Glutamatergic neuron (in vitro differentiated cells): ENCODE measurements at places on chromosomes 11 and 22. TPM values are rescaled to one million over a fixed set of nuclear protein-coding genes. Genes with fewer than 3 reads are reported as not detected.
A peak's percentile ranks its signal among the peaks of the same experiment; 100 is the strongest.

- no peaks in the 10 kb centered on the region for H3K36me3 ChIP-seq
- H3K27me3 ChIP-seq, result peaks cover 5% of the 10 kb centered on the region
- DNase-seq, result no peak
- peaks cover 6% of the 10 kb centered on the region for H3K4me1 ChIP-seq
Measured at GRCh38 chr11:57427727-57428082, 784 bp upstream of the SLC43A3 start.

DNA sequence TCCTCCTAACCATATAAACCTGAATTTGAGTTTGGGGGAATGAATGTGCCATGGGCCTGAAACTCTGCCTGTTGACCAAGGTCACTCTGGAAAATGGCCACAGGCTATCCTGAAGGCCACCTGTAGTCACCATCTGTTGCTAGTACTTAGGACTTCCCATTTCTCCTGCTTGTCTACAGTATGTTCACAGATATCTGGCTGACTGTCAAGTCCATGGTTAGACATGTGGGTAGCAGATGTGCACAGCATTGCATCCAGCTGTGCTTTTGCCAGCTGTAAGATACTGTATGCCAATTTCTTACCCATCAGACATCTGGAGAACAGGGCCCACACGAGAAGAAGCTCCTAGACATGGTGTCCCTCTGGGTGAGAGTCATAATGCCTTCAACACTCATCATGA lies 475.4 kb downstream of the INSC start:
- no peaks in the 10 kb centered on the region for H3K4me1 ChIP-seq
- no peak overlapping the region for H3K27ac ChIP-seq
- H3K4me3 ChIP-seq, result no peak overlapping the region
- no peaks in the 10 kb centered on the region for H3K27me3 ChIP-seq
- DNase-seq, result no peak

DNA sequence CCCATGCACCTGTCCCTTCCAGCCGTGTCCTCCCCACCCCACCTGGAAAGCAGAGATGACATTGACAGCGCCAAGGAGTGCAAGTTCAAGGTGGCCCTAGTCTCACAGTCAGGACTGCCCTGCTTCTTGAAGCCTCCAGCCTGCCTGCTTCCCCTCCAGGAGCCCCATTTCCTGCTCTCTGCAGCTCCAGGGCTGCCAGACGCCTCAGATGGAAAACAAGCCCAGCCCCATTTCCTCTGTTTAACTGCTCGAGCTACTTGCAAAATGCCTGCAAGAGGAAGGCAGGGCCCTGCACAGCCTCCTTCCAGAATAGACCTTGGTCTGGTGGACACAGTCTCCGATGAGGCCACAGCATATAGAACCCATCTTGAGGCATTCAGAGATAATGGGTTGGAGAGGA lies 5.0 kb upstream of the DGKZ start:
- no peak for DNase-seq
- H3K4me3 ChIP-seq, result no peak overlapping the region
- peaks cover 6% of the 10 kb centered on the region for H3K36me3 ChIP-seq

- peaks cover 15% of the 10 kb centered on the region for H3K27me3 ChIP-seq
- peak; percentile 42 for DNase-seq
- H3K4me3 ChIP-seq, result peak overlapping the region; percentile 30
- peak overlapping the region; percentile 18 for H3K27ac ChIP-seq
Measured at GRCh38 chr22:44448271-44448830, 49.7 kb downstream of the RTL6 start.

- H3K4me3 ChIP-seq, result peak overlapping the region; percentile 48
- no peaks in the 10 kb centered on the region for H3K36me3 ChIP-seq
- DNase-seq, result peak; percentile 72
- H3K27ac ChIP-seq, result peak overlapping the region; percentile 88
Measured at GRCh38 chr11:1785749-1786413, 22.2 kb upstream of the CTSD start.

GRCh38 chr11:103633068-103633788 lies 403.2 kb upstream of the DDI1 start:
- no peaks in the 10 kb centered on the region for H3K36me3 ChIP-seq
- no peak for DNase-seq
- H3K27me3 ChIP-seq, result no peaks in the 10 kb centered on the region
- no peak overlapping the region for H3K27ac ChIP-seq
- peaks cover 3% of the 10 kb centered on the region for H3K4me1 ChIP-seq
- no peak overlapping the region for H3K4me3 ChIP-seq

GRCh38 chr11:11072067-11072466 lies 214.2 kb upstream of the ZBED5 start:
- no peak for DNase-seq
- peaks cover 2% of the 10 kb centered on the region for H3K27me3 ChIP-seq
- peaks cover 19% of the 10 kb centered on the region for H3K4me1 ChIP-seq
- peak overlapping the region; percentile 7 for H3K4me3 ChIP-seq
- H3K36me3 ChIP-seq, result no peaks in the 10 kb centered on the region

- no peak for DNase-seq
- no peaks in the 10 kb centered on the region for H3K4me1 ChIP-seq
- no peak overlapping the region for H3K4me3 ChIP-seq
- H3K27ac ChIP-seq, result no peak overlapping the region
- no peaks in the 10 kb centered on the region for H3K27me3 ChIP-seq
Measured at GRCh38 chr11:13818325-13818724, 144.2 kb upstream of the SPON1 start.

DNA sequence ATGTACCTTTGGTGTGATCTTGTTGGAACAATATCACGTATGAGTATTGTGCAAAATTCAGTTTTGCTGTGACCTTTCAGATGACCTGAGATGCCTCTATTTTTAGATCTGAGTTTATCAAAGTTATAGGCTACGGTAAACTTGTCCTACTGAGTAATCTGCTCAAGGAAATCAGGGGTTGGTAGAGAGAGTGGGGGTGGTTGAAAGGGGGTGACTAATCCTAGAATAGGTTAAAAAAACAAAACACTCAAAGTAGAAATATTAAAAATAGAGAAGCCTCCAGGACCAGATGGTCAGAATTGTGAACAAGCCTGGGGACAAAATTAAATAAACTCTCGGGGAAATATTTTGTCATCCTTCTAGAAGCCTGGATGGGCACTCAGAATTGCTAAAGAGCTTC lies 59.9 kb upstream of the C11orf87 start:
- DNase-seq, result no peak
- no peak overlapping the region for H3K4me3 ChIP-seq
- H3K36me3 ChIP-seq, result no peaks in the 10 kb centered on the region
- H3K27me3 ChIP-seq, result no peaks in the 10 kb centered on the region
- H3K4me1 ChIP-seq, result peaks cover 7% of the 10 kb centered on the region
- H3K27ac ChIP-seq, result no peak overlapping the region

DNA sequence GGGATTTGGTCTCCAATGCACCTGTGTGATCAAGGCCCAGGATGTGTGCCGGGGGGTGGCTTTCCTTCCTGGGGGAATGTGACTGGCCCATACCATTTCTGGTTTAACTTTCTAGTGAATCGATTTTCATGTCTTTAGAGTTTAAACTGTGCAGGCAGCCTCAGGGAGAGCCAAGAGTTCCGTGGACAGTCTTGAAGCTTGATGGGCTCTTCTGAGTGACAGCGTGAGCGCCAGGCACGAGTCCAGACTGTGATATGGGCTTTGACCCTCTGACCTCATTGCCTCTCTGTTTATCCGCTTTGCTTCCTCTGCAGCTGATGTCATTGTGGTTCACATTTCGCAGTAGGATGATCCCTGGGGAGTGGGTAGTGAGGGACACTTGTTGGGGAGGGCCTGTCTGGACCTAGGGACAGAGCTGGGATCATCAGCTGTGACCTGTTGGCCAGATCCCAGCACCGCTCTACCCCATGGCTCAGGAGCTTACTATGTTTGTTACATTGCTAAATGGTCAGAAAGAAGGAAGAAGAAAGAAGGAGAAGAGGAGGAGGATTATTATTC lies 80.6 kb upstream of the CLDN5 start:
- H3K27ac ChIP-seq, result no peak overlapping the region
- H3K4me3 ChIP-seq, result no peak overlapping the region
- DNase-seq, result no peak
- H3K27me3 ChIP-seq, result peaks cover 4% of the 10 kb centered on the region

DNA sequence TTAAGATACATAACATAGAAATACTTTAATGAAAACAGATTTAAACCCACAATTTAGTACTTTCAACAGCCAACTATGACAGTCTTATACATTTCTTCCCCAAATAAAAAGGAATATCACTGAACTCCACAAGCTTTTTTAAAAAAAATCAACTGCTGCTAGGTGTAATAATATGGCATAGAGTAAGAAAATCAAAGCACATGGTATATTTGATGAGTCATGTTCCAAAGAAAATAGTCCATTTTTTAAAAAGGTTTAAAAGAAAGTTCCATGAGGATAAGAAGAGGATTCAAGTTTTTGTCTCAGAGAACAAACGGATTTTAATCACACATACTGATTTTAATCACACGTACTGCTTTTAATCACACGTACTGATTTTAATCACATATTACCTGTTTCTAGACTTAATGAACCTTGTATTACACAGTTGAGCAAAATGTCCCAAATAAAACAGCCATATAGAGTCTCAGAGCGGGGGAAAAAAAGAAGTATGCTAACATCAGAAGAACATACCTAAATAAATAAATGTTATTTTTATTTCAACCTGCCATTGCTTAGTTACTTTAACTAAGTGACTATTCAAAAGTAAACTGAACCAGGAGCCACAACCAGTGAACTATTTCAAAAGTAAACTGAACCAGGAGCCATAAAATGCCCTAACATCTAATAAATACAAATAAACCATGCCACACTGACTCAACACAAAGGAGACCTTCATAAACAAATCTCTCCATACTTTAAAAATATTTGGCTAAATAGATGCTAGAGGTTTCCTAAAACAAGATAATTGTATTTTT lies 198.4 kb downstream of the SBF2 start:
- no peaks in the 10 kb centered on the region for H3K4me1 ChIP-seq
- H3K27me3 ChIP-seq, result no peaks in the 10 kb centered on the region
- no peak overlapping the region for H3K27ac ChIP-seq
- peaks cover 13% of the 10 kb centered on the region for H3K36me3 ChIP-seq

- H3K4me1 ChIP-seq, result no peaks in the 10 kb centered on the region
- peaks cover 14% of the 10 kb centered on the region for H3K36me3 ChIP-seq
- H3K27me3 ChIP-seq, result peaks cover 10% of the 10 kb centered on the region
Measured at GRCh38 chr22:47198801-47199251, 436.4 kb downstream of the TBC1D22A start.

DNA sequence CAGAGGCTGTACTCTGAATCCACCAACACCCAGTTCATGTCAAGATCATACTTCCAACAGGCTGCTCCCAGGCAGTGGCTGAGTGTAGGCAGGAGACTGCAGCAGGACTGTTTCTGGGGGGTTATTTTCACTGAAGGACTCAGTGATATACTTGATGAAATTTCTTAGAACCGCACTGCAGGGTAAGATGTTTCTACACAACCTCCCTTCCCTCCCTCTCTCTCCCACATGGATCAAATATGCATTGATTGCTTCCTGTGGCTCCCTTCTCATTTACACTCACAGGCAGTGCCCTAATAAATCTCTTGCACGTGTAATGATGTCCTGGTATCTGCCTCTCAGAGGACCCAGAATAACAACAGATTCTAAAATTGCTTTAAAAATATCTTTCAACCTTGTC lies 251.3 kb upstream of the CCDC179 start:
- peaks cover 1% of the 10 kb centered on the region for H3K36me3 ChIP-seq
- no peak overlapping the region for H3K27ac ChIP-seq

- no peaks in the 10 kb centered on the region for H3K36me3 ChIP-seq
- H3K27me3 ChIP-seq, result peaks cover 8% of the 10 kb centered on the region
- DNase-seq, result no peak
- peaks cover 6% of the 10 kb centered on the region for H3K4me1 ChIP-seq
- H3K4me3 ChIP-seq, result no peak overlapping the region
Measured at GRCh38 chr11:65378208-65378927, 4.1 kb downstream of the SLC25A45 start.

DNA sequence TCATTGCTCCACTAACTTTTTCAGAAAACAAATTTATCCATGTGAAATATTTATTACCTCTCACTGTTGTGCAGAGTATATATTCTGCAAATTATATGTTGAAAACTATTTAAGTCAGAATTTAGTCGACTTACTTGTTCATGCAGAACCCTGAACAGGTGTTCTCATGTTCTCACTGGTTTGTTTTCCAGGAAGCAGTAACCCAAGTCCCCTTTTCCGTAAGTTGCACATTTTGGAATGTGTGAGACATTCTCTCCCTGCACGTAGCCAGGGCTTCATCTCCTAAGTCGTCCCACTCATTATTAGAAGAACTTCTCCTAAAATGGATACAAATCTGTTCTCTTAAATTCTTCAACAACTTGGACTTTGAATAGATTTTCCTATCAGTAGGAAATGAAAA lies 524.9 kb downstream of the CNTN5 start:
- no peak overlapping the region for H3K4me3 ChIP-seq
- H3K27me3 ChIP-seq, result no peaks in the 10 kb centered on the region
- DNase-seq, result no peak
- no peaks in the 10 kb centered on the region for H3K36me3 ChIP-seq
- no peak overlapping the region for H3K27ac ChIP-seq

DNA sequence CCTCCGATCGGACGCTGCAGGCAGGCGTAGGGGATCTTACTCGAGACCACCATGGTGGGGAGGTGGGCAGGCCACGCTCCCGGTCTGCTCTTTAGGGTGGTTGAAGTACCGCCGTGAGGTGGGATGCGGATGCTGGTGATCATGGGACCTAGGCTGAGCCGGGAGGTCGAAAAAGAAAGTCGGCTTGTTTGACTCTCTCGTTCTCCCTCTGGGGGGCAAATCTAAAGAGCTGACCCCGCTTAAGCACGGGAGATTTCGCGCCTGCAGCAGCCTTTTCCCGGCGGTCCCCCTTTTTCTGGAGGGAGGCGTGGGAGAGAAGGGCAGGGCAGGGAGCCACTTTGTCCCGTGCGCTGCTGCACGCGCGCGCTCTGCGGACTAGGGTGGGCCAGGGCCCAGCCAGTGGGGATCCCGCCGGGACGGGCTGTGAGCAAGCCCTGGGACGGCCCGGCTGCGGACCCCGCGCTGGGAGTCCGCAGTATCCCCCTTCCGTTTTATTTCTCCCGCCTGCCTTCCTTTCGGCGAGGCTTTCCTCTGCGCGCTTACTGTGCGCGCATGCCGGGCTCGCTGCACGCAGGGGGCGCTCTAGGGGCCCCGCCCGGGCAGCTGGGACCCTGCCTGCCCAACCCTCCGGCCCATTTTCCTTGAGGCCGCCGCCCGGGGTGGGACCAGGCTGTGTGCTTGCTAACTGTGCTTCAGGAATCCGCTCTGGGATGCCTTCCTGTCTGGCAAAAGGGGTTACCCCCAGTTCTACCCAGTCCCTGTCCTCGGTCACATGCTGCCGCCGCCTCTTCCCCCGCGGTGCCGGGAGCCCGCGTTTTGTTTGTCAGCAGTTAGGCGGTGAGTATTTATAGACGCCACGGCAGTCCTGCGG lies 81.0 kb downstream of the PRR5L start:
- peaks cover 18% of the 10 kb centered on the region for H3K27me3 ChIP-seq
- H3K4me1 ChIP-seq, result no peaks in the 10 kb centered on the region
- H3K36me3 ChIP-seq, result no peaks in the 10 kb centered on the region

GAL gene
- total RNA-seq, result 37.6 TPM

ELMOD1 gene
- total RNA-seq, result 0.81 TPM

MMP12 gene
- not detected for total RNA-seq

TNNT3 gene
- not detected for total RNA-seq

PCNX3 gene
- total RNA-seq, result 43.3 TPM

PGA5 gene
- not detected for total RNA-seq

CSKMT gene
- 15.7 TPM for total RNA-seq

UPK2 gene
- total RNA-seq, result not detected

OTOG gene
- not detected for total RNA-seq

OR2AG1 gene
- not detected for total RNA-seq
